CD8-positive, alpha-beta memory T cell (primary cell): ENCODE measurements at places on chromosomes 16 and 17.

DNA sequence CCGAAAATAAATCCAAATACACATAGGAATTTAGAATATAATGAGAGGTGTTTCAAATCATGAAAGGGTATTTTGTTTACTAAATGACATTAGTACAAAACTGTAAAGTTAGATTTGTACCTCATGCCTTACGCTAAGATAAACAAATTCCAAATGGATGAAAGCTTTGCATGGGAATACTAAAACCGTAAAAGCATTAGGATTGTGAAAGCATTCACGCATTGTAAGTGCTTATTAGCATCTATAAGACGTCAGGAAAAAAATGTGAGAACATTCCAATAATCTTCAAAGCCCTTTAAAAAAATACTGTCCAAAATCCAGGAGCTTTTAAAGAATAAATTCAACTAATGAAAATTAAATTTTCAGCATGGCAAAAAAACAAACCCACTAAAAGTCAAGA lies 24.8 kb upstream of the ALOX15 start:
- no peak for DNase-seq

- no peak for DNase-seq
Observed at GRCh38 chr17:57714665-57715180, 30.4 kb downstream of the CCDC182 start.

DNA sequence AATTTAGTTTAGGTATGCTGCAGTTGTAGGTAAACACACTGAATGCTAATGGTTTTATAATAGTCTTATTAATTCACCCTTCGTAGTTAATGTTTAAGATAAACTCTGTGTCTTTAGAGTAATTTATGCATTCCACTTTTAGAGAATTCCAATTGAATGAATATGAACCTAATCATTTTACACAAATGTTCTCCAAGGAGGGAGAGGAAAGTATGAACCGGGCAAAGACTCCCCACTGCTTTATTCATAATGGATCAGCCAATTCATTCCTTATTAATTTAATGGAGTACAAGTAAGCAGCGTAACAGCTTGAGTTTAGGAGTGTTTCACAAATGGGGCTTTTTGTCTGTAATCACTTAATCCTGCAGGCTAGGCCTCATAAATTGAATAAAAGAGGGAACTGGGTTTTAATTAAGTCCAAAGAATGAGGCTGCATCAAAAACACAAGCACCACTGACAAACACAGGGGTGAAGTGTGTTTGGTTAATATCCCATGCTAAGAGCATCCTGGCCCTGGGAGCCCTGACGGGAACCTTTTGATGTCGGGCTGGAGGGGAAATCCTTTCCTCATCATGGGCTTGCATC lies 375.7 kb upstream of the DYNLRB2 start:
- DNase-seq = no peak

DNA sequence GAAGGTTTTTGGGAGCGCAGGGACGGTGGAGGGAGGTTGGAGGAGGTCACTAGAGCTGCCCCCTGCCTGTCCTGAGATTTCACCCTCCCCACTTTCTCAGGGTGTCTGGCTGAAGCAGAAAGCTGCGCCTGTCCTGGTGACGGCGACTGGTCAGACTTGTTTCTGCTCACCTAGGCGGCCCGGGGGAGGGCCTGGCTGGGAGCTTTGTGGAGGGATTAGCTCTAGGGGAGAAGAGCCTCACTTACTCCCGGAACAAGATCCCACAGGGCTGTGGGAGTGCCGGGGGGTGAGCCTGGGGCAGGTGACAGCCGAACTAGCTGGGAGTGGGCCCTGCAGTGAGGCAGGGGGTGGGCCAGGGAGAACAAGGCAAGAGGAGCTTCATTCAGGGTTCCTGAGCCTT lies 11.5 kb downstream of the NHERF1 start:
- no peak for DNase-seq

- DNase-seq = no peak
Observed at GRCh38 chr16:23155445-23156049, 6.3 kb upstream of the USP31 start.
